ENCODE measurements at places on chromosomes 2 and 18.
A peak's percentile ranks its signal among the peaks of the same experiment; 100 is the strongest.

GRCh38 chr2:147711031-147711430, 133.8 kb upstream of the ACVR2A start:
- DNase-seq: no peak

DNA sequence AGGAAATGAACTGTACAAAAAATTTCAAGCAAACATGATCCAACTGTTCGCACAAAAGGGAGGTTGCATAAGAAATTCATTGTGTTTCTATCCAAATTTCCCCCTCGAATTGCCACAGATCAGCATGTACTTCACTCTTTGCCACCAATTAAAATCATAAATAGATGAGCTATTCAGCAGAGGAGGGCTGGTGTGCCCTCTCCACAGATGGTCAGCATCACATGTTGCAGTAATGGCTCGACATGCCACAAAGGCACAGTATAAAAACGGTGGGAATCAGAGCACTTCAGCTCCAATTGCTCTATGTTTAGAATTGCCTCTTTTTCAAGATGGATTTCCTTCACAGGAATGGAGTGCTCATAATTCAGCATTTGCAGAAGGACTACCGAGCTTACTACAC, at the start of gene G6PC2:
TSS of gene G6PC2 (plus strand) at position 289 of the 400 bp plus-strand sequence. CDS start at position 330, 41 bp downstream.
- no peak for DNase-seq

- no peak for DNase-seq
These were observed 184.8 kb downstream of the CAMKMT start for GRCh38 chr2:44546459-44547127.

DNA sequence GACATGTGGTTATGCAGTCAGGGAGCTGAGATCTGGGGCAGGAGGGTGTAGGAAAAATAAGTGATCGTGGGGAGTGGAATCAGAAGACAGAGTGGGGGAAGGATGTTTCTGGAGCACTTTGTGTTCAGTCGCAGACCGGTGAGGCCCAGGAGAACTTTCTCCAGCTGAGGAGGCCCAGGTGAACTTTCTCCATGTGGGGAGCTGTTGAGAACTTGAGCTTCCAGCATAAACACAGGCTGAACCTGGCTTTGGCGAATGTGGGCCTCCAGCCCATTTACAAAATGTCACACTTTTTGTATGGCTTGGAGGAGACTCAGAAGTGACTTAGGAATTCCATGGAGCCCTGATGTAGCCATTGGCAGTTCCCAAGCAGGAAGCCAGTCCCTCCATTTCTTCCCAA, 108.5 kb downstream of the VAPA start:
- DNase-seq: no peak

GRCh38 chr18:70154591-70155194, 50.8 kb downstream of the RTTN start:
- DNase-seq: no peak

- peak; percentile 71 for DNase-seq
These were observed 34.4 kb downstream of the CENPO start for GRCh38 chr2:24827321-24828237.

- DNase-seq: no peak
These were observed 92.1 kb downstream of the AOX1 start for GRCh38 chr2:200677721-200678532.

- DNase-seq: no peak
These were observed 554.8 kb downstream of the PIK3C3 start for GRCh38 chr18:42509750-42510415.

DNA sequence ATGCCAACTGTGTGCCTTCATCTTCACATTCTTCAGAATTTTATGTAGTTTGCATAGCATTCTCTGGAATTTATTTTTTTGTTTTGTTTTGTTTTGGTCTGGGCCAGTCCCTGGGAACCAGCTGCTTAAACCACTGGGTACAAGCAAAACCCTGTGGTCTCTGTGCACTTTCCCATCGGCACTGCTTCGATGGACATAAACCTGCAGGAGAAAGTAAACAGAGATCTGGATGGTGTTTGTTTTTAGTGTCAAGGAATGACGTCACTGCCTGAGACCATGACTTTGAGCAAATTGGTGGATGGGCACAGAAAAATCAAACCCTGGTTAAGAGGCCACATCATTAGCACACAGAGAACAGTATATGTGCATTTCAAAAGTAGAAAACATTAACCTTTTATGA, 64.7 kb upstream of the RASGRP3 start:
- no peak for DNase-seq

DNA sequence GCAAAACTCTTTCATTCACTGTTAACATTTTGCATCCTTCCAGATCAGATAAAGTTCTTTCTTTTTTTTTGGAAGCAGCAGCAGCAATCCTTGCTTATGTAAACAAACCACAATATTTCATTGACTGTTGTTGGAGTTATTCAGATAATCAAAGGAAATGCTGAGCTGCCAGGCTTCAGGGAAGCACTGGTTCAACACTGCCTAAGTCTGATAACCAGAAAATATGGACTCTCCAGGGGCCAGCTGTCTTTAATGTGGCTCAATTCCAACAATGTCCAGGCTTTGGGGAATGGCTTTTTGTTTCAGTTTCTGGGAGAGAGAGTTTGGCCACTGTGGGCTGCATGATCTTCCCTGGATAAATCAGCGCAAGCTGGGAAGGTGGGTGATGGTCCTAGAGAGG, 354.3 kb downstream of the AKAIN1 start:
- no peak for DNase-seq

DNA sequence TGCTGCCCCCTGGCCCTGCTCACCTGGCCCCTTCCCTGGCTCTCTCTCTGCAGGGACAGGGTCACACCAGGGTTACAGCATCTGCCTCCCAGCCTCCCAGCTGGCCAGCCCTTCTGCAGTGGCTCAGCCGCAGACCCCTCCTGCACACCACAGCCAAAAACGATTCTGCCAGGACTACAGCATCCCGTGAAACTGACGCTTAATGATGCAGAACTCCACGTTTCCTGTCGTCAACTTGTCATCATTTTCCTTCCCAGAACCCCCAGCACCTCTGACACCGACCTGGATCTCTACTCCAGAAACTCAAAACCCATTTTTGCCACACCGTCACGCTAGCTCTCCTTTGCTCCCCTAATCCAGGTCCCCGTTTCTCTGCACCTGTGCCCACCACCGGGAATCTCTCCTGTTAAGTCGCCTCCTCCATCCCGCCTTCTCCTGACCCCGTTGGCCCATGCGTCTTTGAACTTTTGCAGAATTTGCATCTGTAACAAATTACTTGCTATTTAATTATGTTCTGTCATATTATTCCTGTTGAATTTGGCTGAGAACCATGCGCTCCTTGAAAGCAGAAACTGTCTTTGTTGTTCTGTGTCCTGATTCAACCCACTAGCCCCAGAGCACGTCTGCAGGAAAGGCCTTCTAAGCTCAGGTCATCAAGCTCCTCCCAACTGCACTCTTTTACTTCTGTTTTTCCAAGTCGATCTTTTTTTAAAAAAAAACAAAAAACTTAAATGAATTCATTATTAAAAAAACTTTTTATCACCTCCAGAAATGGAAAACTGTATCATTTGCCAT, 173.2 kb upstream of the COPS8 start:
- DNase-seq: no peak

- peak; percentile 26 for DNase-seq
These were observed at the start of gene CDK5R2 for GRCh38 chr2:218959141-218959731. Gene CDK5R2, plus strand, starts transcription at chr2:218959666. Its CDS starts 155 bp downstream, at chr2:218959821.

- DNase-seq: no peak
These were observed 204.0 kb downstream of the ARL4C start for GRCh38 chr2:234292962-234293243.

DNA sequence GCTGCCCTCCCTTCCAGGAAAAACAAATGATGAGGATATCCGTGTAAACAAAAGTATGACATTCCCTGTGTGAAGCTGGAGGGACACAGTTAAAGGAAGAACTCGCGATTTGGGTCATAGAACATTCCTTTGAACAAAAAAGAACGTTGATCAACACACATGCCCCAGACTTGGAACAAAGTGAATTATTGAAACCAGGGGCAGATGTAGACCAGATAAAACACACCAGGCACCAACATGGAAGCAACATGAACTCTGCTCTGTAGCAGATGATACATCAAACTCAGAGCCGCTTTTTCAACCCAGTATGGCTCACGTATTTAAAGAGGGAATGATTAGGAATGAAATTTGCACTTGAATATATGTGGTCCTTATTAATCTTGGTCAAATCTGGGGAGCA, 206.5 kb downstream of the TMEM182 start:
- no peak for DNase-seq

Data from T-helper 1 cell (primary cell).